ENCODE measurements at places on chromosomes 12 and 14.
A peak's percentile ranks its signal among the peaks of the same experiment; 100 is the strongest.

- no peak for DNase-seq
These were observed 88.8 kb downstream of the ACTN1 start for GRCh38 chr14:68890173-68890931.

GRCh38 chr12:13769966-13770365 lies 211.4 kb downstream of the GRIN2B start:
- DNase-seq = no peak

- no peak for DNase-seq
These were observed 773 bp downstream of the A2M start for GRCh38 chr12:9114946-9115345.

DNA sequence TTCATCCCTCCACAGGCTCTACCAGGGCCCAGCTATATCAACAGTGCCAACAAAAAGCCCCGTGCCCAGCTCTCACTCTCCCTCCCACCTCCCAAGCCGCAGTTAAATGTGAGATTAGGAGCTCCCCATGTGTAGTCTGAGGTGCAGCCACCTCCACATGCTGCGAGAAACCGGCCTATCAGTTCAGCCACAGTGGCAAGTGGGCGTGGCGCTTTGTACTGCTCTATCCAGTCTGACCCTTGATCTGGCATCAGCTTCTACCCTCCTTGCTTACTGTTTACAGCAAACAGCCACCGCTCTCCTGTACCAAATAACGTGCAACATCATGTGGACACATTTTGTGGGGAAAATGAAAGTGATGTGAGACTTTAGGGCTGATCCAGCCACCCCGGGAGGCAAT lies 1.7 kb downstream of the PLEK2 start:
- no peak for DNase-seq

DNA sequence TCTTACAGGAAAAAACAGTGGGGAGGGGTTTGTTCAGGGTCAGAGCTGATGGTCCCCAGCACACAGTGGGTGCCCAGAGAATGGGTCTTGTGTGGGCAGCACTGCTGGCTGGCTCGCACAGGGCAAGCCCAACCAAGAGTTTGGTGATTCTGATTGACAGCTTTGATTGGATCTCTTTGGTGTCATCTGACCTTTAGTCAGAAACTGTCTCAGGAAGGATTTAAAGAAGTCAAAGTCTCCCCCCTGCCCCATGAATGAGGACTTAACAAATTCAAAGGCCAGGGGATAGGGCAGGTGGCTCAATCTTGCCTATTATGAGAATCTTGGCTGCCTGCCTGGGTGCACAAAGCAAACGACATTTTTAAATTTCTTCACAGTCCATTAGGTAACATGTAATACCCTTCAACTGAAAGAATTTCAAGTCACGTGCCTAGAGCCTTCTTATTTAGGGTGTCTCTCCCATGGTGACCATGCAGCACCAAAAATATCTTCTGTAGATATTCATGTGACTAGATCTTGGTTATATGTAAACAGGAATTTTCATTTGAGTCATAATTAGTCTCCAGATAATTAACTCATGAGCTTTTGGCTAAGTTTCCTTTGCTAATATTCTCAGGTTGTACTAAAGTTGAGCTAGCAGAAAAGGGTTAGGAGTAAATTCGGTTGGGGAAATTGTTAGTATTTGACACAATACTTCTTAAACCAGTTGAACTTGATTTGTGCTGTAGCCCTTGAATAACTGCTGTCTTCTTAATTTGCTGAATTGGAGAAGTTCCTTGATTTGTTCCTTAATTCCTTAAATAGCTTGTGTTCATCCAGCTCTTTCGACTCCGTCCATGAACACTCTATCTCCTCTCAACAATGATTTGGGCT lies 54.5 kb upstream of the HECTD1 start:
- peak; percentile 5 for DNase-seq

GRCh38 chr12:2794191-2794735 lies 507 bp upstream of the FKBP4 start:
- no peak for DNase-seq

DNA sequence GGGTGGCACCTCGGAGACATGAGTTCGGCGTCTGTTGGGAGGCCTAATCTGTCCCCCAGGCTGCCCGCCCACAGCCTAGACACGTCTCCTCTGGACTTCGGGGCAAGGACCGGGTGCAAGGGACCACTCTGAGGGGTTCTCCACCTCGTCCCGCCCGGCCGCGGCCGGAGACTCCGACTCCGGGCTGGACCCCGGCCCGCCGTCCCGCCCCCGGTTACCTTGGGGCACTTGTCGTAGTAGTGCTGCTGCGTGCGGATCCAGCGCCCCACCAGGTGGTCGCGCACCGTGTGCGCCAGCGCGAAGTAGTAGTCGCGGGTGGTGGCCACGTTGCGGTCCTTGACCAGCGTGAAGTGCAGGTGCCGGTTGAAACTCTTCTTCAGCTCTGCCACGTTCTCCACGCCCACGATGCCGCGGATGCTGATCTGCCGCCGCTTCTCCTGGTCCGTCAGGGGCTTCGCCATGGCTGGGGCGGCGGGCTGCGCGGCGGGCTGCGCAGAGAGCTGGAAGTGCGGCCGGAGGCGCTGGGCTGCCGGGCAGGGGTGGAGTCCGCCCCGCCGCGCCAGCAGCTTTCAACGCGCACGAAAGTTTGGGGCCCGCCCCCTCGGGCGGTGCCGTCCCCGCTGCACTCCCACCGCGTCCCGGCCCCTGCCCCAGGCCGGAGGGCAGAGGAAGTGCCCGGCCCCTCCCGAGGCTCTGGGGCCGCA lies at the start of gene PYGL:
Gene PYGL, minus strand, starts transcription at position 541 of the 704 bp plus-strand sequence. Its CDS starts 80 bp downstream, at position 461.
- peak; percentile 71 for DNase-seq

GRCh38 chr14:61203081-61203753 lies 77.9 kb downstream of the TMEM30B start:
- no peak for DNase-seq

- peak; percentile 43 for DNase-seq
These were observed 647 bp downstream of the LGMN start for GRCh38 chr14:92747701-92748258.

GRCh38 chr14:97485201-97485600 lies 688.0 kb downstream of the VRK1 start:
- no peak for DNase-seq

DNA sequence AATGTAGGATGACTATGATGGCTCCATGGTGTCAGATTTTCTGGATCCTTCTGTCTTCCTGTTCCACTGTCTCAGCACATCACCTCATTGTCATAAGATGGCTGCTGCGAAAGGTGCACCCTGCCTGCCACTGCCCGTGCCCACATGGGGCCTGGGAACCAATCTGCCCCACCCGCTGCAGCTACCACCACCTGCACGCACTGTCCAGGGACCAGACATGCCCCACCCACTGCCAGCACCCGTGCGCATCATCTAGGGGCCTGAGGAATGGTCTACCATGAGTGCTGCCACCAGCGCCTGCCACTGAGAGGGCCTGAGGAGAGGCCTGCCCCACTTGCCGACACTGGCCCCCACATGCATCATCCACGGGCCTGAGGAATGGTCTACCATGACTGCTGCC lies 23.8 kb downstream of the CYP46A1 start:
- no peak for DNase-seq

DNA sequence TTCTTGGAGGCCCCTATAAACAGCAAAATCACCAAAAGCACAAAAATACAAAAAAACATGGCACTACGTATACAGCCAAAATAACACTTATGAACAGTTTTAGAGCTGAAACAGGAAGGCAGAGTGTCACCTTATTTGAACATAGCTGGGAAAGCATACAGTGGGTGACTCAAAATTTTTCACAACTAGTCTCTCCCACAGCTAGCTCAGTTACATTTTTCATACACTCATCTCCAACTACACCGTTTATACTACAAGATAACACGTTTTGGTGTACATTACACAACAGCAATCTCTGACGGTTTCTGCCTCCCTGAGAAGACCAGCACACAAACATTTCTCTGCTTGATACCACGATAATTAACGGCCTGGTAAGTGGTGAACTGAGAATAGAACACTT lies 2.9 kb downstream of the RAD52 start:
- peak; percentile 40 for DNase-seq

- DNase-seq = peak; percentile 97
These were observed 2.7 kb downstream of the SSH1 start for GRCh38 chr12:108854451-108855283.

GRCh38 chr12:116314477-116314876 lies 37.0 kb upstream of the MED13L start:
- DNase-seq = no peak

DNA sequence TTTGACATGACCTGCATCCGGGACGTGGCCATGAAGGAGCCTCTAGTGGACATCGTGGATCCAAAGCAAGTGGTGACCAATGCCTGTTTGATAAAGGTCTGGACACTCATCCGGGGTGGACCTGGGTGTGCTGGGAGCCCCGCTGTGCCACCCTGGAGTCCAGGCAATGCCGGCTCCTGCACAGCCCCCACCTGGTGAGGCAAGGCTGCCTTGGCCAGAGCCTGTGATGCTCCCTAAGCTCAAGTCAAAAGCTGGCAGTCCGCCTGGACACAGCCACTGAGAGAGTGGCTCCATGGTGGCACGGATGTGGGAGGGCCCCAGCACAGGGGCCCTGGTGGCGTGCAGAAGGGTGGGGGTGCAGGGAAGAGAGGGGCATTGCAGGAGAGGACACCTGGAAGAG lies 85.9 kb downstream of the PRMT8 start:
- DNase-seq = no peak

GRCh38 chr12:101670007-101670671 lies 27.3 kb upstream of the CHPT1 start:
- peak; percentile 54 for DNase-seq

- DNase-seq = no peak
These were observed 28.2 kb downstream of the SERPINA11 start for GRCh38 chr14:94424371-94424770.

- DNase-seq = peak; percentile 43
These were observed 6.6 kb upstream of the PTHLH start for GRCh38 chr12:27979145-27979544.

DNA sequence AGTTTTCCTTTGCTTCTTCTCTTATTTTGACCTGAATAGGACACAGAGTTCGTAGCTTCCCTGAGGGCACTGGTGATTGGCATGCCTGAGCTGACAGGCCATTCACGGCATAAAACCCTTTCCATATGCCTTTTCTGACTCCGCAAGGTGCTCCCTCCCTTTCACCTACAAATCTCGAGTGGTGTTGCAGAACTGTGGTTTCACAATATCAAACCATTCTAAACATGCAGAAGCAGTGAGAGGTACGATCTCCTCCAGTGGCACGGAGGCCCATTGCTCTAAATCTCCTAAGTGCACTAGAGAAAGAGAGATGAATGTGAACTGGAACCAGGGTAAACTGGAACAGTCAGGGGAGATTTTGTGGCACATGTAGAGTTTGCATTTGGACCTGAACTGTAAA lies 23.9 kb downstream of the CLSTN3 start:
- DNase-seq = no peak

- no peak for DNase-seq
These were observed 21.8 kb downstream of the GOLGA3 start for GRCh38 chr12:132806857-132807256.

DNA sequence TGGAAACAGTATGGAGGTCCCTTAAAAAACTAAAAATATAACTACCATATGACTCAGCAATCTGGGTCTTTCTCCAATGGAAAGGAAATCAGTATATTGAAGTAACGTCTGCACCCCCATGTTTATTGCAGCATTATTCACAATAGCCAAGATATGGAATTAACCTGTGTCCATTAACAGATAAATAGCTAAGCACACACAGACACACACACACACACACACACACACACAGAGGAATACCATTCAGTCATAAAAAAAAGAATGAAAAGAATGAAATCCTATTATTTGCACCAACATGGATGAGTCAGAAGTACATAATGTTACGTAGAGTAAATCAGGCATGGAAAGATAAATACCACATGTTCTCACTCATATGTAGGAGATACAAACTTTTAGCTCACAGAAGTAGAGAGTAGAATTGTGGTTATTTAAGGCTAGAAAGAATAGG lies 4.7 kb downstream of the KLRK1 start:
- peak; percentile 87 for DNase-seq

GRCh38 chr12:52975204-52975603 lies 26.3 kb downstream of the KRT18 start:
- DNase-seq = peak; percentile 52

DNA sequence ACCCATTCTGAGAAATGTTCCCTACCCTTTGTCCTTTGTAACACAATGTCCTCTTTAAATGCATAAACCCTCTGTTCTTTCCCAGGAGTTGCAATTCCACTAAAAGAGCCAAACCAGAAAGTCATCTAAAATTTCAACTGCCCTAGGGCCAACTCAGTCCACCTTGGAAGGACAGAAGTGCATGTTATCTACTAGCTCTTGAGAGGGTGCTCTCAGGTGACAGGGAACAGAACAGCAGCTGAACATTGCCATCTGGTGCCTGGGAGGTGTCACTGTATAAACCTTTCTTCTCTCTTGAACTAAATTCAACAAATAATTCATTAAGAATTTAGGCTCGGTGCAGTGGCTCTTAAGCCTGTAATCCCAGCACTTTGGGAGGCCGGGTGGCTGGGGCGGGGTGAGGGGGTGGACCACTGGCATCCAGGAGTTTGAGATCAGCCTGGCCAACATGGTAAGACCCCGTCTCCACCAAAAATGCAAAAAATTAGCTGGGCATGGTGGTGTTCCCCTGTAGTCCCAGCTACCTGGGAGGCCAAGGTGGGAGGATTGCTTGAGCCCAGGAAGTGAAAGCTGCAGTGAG lies 10.3 kb upstream of the FERMT2 start:
- peak; percentile 62 for DNase-seq

DNA sequence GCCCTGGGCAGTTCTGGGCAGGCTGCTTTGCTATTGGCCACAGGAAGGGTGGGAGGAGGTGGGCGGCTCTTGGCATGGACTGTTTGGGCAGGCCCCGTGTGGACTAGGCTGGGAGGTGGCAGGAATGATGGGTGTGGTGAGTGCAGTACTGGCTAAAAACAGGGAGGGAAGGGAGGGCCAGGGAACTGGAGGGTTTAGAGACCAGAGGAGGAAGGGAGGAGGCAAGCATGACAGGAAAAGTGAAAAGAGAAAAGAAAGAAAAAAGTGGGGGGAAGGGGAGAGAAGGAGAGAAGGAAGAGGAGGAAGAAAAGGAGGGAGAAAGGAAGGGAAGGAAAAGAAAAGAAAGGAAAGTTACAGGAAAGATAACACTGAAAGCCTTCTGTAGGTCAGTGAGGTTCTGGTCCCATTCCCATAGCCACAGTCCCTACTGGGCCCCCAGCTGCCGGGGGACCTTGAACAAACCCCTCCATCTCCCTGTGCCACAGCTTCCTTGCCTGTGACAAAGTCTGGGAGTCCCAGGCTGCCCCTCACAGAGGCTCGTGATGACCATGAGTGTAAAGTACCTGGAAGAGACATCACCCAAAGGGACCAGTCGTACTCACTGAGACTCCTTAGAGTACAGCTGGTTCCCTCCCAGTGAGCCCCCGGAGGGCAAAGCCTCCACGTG lies 1.1 kb upstream of the C14orf132 start:
- DNase-seq = peak; percentile 51

GRCh38 chr14:23896609-23897153 lies 56.9 kb upstream of the DHRS4 start:
- no peak for DNase-seq

GRCh38 chr12:11543457-11544158 lies 105.9 kb upstream of the ETV6 start:
- DNase-seq = no peak

- peak; percentile 55 for DNase-seq
These were observed 120.1 kb downstream of the MDGA2 start for GRCh38 chr14:47555333-47555732.
